ENCODE measurements at places on chromosomes 5 and 9.

DNA sequence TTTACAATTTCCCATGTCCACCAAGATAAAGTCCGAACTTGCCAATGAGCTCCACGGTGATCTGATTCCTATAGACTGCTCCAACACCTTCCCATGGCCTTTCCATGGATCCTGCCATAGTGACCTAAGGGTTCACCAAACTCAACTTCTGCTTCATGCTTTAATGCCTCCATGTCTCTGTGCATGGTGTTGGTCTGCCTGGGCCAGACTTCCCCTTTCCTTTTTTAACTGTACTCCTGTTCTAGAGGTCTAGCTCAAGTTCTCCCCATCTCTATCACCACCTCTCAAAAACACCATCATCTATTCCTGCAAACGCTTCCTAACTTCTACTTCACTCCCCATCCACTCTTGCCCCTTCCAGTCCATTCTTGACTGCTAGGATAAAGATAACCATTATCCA, 14.8 kb upstream of the SMARCA2 start:
- DNase-seq = no peak

GRCh38 chr9:89379031-89379430, 60.7 kb downstream of the SECISBP2 start:
- no peak for DNase-seq

DNA sequence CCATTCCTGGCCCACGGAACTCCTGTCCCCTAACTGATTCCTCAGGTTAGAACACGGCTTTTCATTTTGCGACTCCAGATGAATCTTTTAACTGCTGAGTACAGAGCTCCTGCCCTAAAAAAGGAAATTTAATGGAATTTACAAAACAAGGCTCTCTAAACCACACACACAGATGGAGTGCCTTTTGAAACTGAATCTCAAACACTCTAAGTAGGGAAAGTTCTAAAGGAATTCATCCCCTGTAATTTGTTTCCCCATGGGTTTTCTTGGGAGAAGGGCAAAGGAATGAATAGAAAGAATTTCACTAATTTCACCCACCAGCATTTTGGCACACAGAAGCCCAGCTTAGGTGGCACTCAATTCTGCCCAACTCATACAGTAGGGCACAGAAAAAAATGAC, 106.5 kb downstream of the THBS4 start:
- no peak for DNase-seq

DNA sequence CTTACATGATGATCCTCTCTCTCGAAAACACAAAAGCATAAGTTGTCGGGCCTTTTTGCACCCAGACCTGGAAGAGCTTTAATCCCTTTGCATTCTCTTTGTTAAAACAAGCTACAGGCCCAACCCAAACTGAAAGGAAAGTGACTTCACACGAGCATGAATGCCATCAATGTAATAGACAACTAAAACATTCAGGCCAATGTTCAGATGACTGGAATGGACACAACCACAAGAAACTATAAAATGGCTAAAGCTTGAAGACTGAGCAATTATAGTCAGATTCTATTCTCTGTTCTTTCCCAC, 45.5 kb downstream of the RFX3 start:
- no peak for DNase-seq

DNA sequence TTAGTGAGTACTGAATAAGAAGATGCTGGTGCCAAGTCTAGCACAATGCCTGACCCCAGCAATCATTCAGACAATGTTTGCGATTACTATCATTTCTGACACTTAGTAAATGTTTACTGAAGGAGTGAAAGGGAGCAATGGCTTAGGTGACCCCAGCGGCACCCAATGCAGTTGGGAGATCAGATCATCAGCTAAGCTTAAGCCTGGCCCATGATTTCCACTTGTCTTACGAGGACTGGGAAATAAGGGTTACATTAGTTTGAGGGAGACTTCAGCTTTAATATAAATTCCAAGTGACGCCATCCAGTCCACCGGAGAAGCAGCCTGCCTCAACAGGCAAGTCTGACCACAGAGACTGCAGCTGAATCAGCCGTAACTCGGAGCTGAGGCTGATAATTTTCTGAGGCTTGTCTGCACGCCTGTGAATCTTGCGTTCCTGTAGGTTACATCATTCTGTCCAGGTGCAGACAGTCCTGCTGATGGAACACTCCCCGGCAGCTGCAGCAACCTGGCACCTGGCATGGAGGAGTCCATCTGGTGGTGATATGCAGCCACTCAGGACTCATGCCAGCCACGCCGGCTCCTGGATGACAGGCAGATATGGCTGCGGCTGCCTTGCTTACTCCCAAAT, 34.9 kb upstream of the FGF1 start:
- no peak for DNase-seq

DNA sequence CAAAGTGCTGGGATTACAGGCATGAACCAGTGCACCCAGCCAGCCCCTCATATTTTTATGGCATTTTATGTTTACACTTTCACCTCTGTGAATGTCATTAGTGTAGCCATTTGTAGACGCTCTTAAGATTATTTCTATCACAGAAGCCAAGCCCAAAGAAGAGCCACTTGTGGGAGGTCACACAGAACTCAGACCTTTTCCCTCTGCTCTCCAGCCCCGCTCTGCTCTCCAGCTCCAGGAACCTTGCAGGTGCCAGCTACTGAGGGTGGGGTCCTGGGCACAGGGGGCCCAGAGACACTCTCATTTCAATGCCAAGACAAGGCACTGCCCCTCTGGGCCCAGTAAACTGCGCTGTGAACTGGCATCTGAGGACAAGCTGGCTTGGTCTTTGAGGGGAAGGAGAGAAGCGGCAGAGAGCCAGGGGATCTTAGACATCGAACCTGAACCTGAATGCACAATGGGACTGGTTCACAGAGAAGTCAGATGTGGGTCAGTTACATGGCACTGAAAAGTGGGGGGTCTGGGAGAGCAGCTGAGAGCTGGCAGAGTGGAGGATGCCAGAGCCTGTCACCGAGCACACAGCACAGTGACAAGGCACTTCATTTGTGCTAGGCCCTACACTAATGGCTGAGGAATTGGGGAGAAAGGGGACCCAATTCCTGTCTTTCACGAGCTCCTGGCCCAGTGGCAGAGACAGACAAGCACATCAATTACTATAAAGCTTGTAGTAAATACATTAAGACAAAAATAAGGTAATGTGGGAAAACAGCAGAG, 16.7 kb downstream of the ANXA6 start:
- DNase-seq = no peak

GRCh38 chr5:14452685-14453454, 128.7 kb upstream of the OTULINL start:
- DNase-seq = no peak

- no peak for DNase-seq
Observed at GRCh38 chr9:135222881-135223760, 135.7 kb downstream of the OLFM1 start.

- DNase-seq = no peak
Observed at GRCh38 chr5:172941067-172941516, 18.1 kb upstream of the RPL26L1 start.

DNA sequence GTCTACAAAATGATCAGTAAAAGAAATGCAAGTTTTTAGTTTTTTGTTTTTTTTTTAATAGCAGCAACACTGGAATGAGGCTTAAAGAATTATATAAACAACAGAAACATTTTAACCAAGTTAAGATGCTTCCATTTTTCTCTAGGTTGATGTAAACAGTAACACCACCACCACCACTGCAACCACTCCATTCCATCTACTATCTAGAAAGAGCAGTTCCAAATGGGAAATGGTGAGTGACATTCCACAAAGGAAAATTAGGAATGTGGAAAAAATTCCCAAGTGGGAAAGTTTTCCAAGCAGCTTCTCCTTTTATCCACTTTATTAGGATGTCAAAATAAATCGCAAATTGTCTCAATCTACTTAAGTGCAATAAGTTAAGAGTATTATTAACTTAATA, 32.6 kb downstream of the SLC38A9 start:
- no peak for DNase-seq

- no peak for DNase-seq
Observed at GRCh38 chr5:10400831-10401230, 40.8 kb upstream of the ROPN1L start.

- DNase-seq = no peak
Observed at GRCh38 chr9:123290764-123291163, 22.4 kb upstream of the STRBP start.
